Activated naive CD4-positive, alpha-beta T cell (primary cell): ENCODE measurements at places on chromosomes 1 and 21.
A peak's percentile ranks its signal among the peaks of the same experiment; 100 is the strongest.

- no peak for DNase-seq
These were observed 28.3 kb downstream of the OPTC start for GRCh38 chr1:203522237-203522636.

GRCh38 chr1:2640626-2641025 is 7.8 kb upstream of the MMEL1 start:
- no peak for DNase-seq

DNA sequence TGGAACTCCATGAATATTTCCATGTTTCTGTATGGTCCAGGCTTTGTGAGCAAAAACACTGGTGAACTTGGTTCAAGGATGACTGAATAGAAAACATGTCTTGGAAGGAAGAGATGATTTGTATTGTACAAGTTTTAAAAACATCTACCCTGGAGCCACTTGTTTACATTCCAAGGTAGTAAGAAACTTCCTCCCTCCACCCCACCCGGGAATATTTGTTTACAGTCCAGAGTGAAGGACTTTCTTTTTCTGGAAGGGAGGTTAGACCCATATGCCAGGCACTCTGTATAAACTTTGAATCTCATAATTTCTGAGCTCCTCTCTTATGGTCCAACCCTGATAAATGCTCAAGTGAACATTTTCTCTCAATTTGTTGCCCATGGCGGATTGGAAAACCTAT is 323.3 kb upstream of the LYPLAL1 start:
- no peak for DNase-seq

GRCh38 chr1:12178511-12178910 is 11.7 kb downstream of the TNFRSF1B start:
- peak; percentile 42 for DNase-seq

- no peak for DNase-seq
These were observed 402.6 kb downstream of the SIPA1L2 start for GRCh38 chr1:232227306-232227705.

GRCh38 chr1:33358114-33358794 is 37.4 kb upstream of the A3GALT2 start:
- no peak for DNase-seq

DNA sequence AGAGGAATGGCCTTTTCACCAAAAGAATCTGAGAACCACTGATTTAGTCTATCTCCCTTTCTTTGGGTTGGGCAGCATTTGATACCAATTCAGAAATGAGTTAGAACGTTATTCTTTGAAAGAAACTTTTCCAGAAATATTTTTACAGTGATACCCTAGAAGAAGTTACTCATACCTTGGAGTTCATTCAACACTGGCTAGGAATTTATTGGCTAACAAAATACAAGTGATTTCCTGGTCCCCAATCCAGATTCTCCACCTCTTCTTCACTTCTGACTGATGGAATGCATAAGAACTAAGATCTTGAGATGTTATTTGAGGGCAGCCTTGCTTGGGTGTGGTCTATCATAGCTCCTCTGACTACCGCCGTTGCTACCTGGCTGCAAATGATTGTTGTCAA is 9.4 kb downstream of the C1orf162 start:
- no peak for DNase-seq

- DNase-seq: no peak
These were observed 74.4 kb downstream of the HMCN1 start for GRCh38 chr1:185808631-185809030.

DNA sequence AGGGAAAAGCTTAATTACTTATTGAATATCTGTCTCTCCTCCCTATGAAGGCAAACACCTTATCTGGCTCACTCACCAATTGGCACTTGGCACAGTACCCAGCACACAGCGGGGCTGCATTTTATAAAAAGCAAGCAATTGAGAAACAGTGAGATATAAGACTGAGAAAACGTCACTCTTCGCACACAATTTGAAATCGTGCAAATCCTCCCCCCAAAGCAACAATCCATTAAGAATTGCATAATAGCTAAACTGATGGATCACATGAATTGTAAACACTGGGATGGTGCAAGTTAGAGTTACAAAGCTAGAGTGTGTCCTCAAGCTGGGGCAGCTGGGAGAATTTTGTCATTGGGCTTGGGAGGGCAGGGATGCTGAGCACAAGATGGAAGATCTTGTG is 27.1 kb downstream of the PRDX6 start:
- DNase-seq: no peak

DNA sequence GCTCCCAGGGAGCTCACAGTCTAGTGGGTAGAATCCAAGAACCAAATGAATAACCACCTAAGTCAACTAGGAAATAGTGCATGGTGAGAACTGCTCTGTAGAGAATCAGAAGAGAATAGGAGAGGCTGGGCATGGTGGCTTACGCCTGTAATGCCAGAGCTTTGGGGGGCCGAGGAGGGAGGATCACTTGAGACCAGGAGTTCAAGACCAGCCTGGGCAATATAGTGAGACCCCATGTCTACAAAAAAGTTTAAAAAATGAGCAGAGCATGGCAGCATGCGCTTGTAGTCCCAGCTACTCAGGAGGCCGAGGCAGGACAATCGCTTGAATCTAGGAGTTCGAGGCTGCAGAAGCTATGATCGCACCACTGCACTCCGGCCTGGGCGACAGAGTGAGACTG is 122.3 kb upstream of the IRF2BP2 start:
- DNase-seq: no peak

- DNase-seq: no peak
These were observed 135.3 kb downstream of the ADSS2 start for GRCh38 chr1:244316407-244316806.

- no peak for DNase-seq
These were observed 60.5 kb upstream of the CSF1 start for GRCh38 chr1:109850194-109850593.

- peak; percentile 63 for DNase-seq
These were observed 77.9 kb downstream of the ADARB1 start for GRCh38 chr21:45152265-45152746.

DNA sequence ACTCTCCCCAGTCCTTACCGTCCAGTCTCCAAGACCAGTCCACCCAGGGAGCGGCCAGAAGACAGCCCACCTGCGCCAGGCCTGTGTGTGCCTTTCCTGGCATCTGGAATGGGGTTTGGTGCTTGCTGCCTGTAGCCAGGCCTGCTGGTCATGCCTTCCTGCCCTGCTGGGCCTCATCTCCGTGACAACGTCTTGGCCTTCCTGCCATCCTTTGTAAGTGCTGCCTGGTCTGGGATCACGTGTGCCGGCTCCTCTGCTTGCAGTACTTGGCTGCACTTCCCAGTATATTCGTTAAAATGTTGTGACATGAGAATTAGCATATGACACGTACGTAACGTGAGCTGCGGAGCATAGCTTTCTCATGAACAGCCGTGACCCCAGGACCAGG is 145.3 kb upstream of the COL6A1 start:
- no peak for DNase-seq

GRCh38 chr1:238177960-238178645 is 287.4 kb upstream of the ZP4 start:
- no peak for DNase-seq

GRCh38 chr1:42002220-42002619 is 83.5 kb upstream of the HIVEP3 start:
- DNase-seq: no peak

GRCh38 chr1:33821291-33821690 is 42.6 kb upstream of the HMGB4 start:
- DNase-seq: no peak

DNA sequence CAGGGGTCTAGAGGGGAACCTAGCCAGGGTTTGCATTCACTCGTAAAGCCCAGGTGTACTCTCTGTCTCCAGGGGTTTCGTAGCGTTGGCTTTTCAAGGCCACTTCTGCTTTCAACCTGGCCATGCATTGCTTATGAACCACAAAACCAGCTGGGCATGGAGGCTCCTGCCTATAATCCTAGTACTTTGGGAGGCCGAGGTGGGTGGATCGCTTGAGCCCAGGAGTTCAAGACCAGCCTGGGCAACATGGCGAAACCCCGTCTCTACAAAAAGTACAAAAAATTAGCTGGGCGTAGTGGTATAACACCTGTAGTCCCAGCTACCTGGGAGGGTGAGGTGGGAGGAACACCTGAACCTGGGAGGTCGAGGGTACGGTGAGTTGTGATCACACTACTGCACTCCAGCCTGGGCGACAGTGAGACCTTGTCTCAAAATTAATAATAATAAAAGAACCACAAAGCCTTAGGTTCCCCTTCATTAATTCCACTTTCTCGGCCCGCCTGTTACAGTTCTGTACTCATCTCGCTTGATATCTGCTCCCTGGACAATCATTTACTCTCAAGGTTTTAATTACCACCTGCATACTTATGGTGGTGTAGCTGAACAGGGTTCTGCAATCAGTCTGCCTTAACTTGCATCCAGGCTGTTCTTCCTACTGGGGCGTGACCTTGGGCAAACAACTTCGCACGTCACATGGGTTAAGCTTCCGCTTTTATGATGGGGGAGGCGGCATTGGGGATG is 6.1 kb downstream of the SLC16A4 start:
- DNase-seq: no peak

DNA sequence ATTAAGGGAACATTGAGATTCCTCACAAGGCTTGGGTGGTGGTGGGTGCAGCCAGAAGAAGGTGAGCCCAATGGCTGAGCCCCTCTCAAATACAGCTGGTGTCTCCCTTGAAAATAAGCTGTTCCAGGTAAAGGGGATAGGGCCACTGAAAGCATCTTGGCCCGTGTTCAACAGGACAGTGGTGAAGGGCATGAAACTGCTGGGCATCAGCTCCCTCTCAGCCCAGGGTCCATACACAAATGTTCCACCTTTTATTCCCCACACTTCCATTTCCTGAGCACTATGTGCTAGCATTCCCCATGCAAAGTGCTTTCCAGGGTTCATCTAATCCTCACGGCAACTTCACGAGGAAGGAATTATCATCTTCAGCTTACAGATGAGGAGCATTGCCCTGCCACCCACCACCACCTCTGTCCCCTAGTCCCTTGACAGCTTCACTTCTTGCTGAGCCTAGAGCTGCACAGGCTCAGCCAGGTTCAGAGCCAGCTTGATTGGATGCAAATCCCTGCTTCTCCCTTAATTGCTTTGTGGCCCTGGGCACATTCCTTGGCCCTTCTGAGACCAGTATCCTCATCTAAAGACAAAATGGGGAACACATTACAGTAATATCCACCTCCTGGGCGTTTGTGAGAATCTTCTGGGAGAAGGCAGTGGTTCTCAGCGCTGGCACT is 9.6 kb downstream of the TAGLN2 start:
- no peak for DNase-seq

DNA sequence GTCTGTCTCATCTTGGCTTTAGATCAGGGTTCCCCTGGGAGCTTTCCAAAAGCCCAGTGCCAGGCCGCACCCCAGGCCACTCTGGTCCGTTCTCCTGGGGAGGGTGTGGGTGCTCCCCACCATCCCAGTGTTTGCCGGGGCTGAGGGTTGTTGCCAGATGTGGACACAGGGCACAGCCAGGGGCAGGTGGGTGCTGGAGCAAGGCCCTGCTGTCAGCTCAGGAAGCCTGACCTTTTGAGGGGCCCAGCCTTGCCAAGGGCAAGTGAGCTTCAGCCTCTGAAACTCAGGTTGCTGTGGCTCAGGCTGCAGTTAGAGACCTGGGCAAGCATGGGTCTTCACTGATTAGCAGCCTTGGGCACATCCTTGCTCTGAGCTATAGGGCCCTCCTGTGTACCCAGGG is 22.8 kb upstream of the ZBTB21 start:
- no peak for DNase-seq

GRCh38 chr1:240827786-240828185 is 215.8 kb upstream of the GREM2 start:
- DNase-seq: no peak

DNA sequence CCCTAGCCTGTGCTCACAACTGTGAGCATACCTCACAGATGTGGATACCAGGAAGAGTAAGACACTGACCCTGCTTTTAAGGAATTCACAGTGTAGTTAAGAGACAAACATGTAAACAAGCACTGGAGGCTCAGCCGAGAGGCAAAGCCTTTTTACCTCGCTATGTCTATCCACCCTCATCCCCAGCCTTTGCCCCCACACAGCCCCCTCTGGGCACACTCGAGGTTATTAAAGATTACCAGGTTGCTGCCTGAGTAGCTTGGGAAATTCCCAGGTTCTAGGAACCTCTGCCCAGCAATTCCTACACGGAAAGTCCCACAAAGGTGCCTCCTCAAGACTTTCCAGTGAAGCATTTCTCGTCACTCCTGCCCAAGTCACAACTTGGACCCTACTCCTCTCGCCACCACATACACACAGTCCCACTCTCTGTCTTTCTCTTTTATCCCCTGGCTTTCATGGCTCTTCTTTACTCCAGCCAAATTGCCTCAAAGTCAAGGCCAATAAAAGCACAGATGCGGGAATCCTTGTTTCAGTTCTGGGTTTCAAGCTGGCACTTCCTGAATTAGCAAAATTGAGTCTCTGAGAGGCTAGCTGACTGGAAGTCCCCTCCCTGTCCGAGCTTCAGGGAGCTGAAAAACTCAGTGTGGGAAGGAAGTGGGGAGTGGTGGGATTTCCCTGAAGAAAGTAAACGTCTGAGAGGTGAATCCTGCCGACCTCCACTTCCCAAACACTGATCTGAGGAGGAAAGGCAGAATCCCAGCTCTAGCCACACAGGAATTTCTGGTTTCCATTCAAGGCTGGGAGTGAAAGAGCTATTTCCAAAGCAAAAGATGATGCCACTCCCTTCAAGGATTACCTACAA is 7.6 kb downstream of the DENND2D start:
- no peak for DNase-seq

DNA sequence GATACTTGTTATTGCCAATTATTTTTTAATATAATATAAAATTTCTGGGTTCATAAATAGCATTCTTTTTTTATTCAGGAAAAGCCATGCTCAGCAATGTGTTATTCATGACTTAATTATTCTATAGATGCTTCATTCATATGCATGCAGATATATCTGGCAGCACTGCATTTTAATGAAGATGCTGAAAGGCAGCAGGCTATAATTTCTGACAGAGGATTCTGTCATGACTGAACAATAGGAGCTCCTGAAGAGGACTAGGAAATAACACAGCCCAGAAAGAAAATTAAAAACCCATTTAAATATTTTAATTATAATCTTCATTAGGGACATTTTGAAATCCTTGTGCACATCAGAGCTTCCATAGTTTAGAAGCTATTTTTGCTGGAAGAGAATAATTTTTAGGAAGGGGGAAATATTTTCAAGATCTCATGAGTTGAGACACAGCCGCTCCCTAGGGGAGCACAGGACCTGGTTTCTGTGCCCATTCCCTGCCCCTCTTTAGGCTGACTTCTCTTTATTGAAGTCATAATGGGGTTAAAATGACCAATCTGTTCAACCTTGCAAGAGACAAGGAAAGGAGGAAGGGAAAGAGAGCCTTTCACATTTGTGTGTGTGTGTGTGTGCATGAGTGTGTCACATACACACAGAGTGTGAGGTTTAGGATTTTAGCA is 83.9 kb downstream of the RPE65 start:
- DNase-seq: no peak
